ENCODE measurements at places on chromosomes 4 and X.

- DNase-seq = no peak
Measured at GRCh38 chrX:21847342-21847741, 7.9 kb downstream of the MBTPS2 start.

GRCh38 chr4:177569434-177569833, 127.2 kb upstream of the AGA start:
- no peak for DNase-seq

DNA sequence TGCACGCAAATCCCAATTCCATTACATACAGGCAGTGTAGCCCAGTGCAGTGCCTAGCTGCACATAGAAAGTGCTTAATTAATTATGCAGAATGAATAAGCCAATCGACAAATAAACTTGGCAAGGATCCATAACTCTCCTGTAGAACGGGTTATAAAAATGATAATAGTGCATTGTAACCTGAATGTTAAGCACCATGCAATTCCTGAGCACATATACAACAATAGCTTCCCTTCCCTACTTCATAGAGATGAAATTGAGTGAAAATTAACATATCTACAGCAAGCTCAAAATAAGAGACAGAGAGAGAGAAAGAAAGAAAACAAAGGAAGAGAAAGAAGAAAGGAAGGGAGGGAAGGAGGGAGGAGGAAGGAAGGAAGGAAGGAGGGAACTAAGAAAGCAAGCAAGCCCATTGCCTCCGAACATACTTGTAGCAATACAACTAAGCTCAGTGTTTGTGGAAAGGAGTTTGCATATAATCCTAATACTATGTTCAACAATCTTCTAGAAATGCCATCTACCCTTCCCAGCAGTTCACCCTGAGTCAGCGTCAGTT, 1074.0 kb upstream of the LCORL start:
- no peak for DNase-seq

GRCh38 chr4:108060686-108061321, 71.1 kb downstream of the HADH start:
- DNase-seq = no peak

DNA sequence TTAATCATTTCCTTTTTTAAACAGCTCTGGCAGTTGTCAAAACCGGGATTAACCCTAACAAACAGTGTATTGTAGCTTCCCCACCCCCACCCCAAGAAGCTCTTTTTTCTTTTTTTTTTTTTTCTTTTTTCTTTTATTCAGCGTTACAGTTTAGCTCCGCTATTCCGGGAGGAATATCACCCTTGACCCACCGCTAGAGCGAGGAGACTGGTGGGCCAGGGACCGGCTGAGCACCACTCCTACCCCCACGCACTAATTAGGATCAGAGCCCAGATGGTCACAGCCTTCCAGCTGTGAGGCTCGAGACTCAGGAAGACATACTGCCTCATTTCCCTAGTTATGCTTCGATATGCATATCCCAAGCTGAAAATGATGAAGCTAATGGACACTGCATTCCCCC, 2.0 kb downstream of the PARM1 start:
- no peak for DNase-seq

GRCh38 chrX:54447461-54447860, 7.3 kb downstream of the TSR2 start:
- no peak for DNase-seq

- DNase-seq = no peak
Measured at GRCh38 chr4:122027203-122027602, 75.3 kb upstream of the TRPC3 start.

DNA sequence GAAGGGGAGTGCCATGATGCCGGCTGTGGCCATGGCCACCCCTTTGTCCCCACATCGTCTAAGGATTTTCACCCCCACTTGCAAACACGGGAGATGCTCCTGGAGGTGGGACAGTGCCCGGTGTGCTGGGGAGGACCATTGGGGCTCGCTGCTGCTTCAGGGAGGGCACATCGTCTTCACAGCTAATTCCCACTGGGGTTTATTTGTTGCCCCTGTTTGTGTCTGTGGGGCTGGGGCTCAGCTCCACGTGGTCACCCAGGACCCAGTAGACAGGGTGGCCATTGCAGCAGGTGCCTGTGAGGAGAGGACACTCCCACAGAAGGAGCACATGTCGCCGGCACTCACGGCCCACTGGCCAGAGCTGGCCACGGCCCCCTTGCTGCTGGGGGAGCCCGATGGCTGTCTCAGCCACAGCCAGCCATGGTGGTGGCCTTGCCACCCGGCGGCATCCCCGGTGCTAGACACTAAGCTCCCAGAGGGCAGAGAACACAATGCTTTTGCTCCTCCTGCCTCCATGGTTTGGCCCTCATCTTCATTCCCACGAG, 27.8 kb upstream of the GRPEL1 start:
- no peak for DNase-seq

GRCh38 chrX:136260776-136261175, 9.6 kb upstream of the MAP7D3 start:
- no peak for DNase-seq

- no peak for DNase-seq
Measured at GRCh38 chr4:27791640-27792039, 931.0 kb downstream of the STIM2 start.

DNA sequence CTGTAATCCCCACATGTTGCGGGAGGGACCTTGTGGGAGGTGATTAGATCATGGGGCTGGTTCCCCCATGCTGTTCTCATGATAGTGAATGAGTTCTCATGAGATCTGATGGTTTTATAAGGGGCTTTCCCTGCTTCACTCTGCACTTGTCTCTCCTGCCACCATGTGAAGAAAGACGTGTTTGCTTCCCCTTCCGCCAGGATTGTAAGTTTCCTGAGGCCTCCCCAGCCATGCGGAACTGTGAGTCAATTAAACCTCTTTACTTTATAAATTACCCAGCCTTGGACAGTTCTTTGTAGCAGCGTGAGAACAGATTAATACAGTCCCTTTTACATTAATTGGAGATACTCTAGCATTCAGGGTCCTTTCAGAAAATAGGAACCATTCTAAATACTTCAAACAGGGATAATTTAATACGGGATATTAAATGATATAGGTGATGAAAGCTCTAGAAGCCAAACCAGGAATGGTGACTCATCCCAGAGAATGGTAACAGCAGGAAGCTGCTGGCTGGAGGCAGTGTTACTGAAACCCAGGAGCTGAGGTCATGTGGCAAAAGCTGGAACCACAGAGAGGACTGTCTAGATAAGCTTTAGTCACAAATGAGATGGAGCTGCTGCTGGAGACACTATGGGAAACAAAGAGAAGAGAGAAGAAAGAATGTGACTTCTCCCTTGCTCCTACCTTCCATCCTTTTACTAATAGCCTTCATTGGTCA, 57.3 kb downstream of the GSTCD start:
- no peak for DNase-seq

DNA sequence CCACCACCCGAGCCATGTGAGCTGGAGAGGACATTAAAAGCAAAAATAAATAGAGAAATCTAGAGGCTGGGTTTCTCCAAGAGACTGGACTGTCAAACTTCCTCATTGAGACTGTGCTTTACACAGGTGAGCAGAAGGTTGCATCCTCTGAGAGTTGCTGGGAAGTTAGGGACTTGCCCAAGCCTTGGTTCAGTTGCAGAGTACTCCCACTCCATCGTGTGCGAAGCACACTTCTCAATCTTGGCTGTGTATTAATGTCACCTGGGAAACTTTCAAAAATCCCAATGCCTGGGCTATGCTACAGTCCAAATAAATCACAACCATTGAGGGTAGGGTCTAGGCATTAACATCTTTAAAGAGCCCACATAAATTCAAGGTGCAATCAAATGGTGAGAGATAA, 89.2 kb downstream of the ZNF330 start:
- no peak for DNase-seq

DNA sequence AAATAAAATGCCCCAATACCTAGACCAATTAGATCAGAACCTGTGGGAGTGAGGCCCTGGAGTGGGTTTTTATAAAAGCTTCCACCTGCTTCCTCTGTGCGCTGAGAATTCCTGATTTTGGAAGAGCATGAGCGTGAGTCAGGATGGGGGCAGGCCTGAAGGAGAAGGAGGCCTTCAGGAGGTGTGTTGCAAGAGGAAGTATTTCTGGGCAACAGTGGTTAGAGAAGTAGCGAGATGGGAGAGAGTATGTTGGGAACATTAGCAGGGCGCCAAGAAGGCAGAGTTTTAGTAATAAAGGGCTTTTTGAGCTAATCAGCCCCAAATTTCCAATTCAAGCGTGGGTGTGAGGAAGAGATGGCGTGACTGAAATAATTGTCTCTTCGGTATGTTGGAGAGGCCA, 349.8 kb downstream of the UNC5C start:
- DNase-seq = no peak

DNA sequence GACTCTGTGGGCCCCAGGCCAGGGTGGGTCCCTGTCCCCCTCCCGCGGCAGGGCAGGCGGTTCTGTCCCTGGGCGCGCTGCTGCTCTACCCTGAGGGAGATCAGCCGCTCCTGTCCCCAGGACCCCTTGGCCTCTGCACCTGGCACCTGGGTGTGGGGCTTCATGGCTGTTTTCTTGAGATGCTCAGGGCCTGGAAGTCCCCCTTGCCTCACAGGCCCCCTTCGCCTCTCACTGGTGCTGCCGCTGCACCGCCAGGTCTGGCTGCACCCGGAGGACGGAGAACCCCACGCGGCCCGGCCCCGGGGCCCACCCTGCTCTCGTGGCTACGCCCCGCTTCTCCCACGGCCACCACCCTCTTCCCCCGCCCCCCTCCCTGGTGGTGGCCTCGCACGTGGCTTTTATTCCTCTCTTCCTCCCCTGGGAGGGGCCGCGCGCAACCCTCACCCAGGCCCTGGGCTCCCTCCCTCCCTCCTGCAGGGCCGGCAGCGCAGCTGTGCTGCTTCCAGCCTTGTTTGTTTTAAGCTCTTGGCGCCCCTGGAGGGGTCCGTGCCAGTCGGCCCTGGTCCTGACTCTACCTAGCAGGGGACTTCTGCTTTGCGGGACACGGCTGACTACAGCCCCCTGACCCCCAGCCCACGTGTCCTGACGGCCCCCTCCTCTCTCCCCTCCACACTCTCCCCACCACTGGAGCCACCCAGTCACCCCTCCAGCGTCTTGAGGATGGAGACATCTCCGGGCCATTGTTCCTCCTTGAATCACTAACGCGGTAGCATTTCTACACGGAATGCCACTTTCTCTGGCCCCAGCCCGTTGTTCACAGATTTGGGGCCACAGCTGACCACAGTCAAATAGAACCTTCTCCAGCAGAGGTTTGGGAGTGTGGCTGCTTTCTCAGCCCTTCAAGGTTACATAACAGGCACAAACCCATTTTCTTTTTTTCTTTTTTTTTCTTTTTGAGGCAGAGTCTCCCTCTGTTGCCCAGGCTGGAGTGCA, 20.6 kb upstream of the CLDN24 start:
- no peak for DNase-seq

DNA sequence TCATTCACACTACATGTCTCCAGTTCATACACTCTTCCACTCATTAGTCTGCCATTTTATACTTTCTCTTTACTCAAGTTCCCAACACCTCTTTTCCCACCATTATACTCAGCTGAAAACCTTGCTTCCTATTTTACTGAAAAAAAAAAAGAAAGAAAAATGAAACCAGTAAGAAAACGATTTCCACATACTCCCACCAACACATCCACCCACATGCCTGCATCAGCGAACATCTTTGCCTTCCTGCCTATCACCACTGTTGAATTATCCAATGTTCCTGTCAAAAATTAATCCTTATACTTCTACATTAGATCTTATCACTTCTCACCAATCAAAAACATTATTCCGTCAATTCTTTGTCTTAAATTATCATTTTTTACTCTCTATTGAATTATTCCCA, 188.1 kb upstream of the FAM241A start:
- DNase-seq = no peak

DNA sequence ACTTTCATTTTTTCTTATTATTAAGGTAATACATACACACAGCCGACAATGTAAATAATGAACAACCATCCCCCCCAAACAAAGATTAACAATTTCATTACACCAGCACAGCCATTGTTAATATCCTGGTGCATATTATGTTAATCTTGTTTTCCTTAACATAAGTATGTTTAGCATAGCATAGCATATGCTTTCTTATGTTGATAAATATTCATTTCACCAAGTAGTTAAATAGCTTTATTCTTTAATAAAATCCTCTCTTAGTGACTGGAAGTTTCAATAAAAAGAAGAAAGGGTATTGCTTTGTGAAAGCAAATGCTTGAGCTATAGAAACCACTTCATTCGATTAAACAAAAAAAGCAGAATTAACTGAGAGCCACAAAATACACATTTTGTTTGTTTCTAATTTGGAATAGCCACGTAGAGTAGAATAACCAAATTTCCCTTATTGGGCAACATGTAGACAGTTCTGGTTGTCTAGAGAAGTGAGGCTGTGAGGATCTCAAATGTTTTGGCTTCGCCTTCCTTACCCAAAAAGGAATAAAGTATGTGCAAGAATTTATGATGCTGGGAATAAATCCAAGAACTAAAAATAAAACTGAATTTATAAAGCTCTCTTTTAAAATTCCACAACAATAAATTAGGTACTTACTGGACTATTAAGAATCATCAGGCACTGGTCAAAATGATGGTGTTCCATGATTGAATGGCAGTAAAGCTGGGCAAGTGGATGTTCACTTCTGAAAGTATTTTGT, 118.0 kb downstream of the PDE5A start:
- DNase-seq = no peak

DNA sequence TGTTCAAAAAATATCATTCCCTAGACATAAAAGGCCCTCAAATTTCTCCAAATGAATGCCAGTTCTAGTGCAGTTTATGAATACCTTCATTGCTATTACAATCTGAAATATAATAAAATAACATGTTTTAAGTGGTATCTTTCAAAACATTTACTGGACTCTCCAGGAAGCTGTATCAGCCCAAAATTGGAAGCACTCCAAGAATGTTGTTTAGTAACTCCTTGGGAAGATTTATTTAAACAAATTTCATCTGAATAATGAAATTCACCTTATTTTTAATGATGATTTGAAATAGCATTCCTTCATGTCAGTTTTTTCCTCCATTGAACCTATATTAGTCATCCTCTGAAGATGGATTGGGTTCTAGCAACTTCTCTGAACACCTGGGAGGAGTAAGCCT, 217.2 kb upstream of the PCDH18 start:
- no peak for DNase-seq

- DNase-seq = no peak
Measured at GRCh38 chr4:99323756-99324155, 2.6 kb upstream of the ADH1B start.

GRCh38 chrX:64975491-64975890, 759 bp downstream of the ZC4H2 start:
- no peak for DNase-seq

Data from progenitor cell of endocrine pancreas (in vitro differentiated cells).